Fibroblast of skin of scalp (primary cell): ENCODE measurements at places on chromosomes 3 and 15.

- DNase-seq = no peak
These were observed 7.8 kb upstream of the RFX7 start for GRCh38 chr15:56251315-56252095.

- DNase-seq = no peak
These were observed 93.7 kb upstream of the TSC22D2 start for GRCh38 chr3:150314248-150315004.

DNA sequence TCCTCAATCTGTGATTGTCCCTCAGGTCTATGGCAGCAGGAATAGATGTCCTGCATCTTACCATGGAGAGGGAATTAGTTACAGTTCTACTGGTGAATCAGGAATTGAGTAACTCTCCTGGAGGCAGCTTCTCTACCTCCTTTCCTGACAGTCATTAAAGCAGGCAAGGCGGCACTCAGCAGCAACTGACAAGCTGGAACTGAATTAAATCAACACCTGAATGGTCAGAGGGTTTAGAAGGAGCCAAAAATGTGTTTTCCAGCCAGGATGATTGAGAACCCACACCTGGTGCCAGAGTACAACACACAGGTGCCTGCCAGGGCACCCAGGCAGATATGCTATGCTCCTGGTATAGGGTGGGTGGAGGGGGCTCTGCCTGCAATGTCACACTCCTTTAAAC, 43.1 kb upstream of the TIPARP start:
- no peak for DNase-seq

- no peak for DNase-seq
These were observed 124.3 kb upstream of the EIF1B start for GRCh38 chr3:40185029-40185695.

DNA sequence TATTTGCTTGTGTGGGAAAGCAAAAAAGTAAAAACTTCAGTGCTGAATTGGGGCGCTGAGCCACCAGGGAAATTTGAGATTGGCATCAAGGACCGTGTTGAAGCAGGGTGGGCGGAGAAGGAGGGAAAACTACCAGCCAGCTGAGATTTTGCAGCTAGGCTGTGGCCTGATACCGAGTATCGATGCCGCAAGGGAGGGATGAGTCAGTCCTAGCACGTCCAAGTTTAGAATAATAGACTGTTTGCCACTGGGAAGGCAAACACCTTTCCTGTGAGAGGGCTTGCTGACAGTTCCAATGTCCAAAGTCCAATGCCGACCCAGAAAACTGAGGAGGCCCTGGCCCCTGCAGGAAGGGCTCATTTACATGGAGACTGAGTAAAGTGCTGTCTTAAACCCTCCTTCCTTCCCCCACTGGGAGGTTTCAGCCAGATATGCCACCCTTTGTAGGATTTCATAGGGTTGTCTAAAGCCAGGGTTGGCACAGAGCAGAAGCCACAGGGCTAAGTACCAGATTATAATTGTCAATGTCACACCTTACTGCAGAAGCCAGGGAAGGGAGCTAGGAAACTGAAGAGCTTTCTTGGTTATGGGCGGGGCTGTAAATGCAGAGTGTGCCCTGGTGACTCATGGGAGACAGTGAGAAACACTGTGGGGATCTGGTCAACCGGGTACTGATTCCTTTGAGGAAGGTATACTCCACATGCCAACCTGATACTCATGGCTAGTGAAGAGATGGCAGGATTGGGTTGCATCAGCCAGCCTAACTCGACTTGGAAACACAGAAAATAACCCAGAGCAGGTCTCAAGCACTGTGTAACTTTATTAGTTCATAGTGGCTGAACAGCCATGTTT, 28.4 kb upstream of the PIK3CB start:
- DNase-seq = peak; percentile 42

DNA sequence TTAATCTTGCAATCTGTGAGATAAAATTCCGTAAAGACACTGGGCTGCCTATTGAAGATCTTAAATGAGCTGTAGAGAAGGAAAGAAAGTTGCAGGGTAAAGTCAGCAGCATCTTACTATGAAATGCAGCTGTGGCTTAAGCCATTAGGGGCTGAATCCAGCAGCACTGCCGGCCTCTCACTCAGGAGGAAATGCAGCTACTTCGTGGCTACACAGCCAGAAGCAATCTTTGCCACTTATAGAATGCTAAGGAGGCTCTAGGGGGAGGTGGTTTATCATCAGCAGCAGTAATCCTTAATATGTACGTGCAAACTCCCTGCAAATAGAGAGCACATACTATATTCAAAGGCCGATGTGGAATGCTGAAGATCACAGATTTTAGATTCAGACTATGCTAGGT, 19.1 kb upstream of the MCTP2 start:
- DNase-seq = no peak

DNA sequence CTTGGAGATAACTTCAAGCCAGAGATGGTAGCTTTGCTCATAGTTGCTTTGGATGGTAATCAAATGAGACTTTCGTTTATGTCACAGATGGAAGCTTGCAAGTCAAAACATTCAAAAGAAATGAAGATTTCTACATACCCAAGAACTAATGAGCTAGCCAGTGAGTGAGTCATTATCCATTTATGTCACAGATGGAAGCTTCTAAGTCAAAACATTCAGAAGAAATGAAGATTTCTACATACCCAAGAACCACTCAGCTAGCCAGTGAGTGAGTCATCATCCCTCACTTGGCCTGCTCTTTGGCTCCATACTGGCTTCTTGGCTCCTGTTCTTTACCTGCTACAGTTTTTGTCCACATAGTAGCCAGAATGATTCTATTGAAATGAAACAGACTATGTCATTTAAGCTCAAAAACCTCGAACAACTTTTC, 559.8 kb upstream of the CBLB start:
- DNase-seq = peak; percentile 99

- DNase-seq = no peak
These were observed 144.9 kb upstream of the PLAAT1 start for GRCh38 chr3:193096076-193096475.

- DNase-seq = peak; percentile 54
These were observed 24.0 kb upstream of the C3orf70 start for GRCh38 chr3:185176750-185177359.

DNA sequence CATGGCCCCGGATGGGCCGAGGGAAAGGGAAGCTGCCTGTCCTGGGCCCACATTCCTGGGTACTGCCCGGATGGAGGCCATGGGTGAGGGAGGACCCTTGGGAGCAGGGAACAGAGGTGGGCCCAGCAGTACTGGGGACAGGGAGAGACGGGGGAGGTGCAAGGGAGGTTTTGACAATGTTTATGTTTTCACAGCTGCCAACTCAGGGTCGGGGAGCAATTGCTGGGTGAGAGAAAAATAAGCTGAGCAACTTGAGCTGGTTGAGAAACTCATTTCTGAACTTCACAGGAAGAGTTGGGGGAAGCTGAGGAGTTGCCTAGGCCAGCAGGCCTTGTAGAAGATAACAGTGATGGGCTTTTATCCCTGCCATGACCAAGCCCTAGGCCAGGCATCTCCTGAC, 11.1 kb upstream of the TSPAN3 start:
- no peak for DNase-seq

DNA sequence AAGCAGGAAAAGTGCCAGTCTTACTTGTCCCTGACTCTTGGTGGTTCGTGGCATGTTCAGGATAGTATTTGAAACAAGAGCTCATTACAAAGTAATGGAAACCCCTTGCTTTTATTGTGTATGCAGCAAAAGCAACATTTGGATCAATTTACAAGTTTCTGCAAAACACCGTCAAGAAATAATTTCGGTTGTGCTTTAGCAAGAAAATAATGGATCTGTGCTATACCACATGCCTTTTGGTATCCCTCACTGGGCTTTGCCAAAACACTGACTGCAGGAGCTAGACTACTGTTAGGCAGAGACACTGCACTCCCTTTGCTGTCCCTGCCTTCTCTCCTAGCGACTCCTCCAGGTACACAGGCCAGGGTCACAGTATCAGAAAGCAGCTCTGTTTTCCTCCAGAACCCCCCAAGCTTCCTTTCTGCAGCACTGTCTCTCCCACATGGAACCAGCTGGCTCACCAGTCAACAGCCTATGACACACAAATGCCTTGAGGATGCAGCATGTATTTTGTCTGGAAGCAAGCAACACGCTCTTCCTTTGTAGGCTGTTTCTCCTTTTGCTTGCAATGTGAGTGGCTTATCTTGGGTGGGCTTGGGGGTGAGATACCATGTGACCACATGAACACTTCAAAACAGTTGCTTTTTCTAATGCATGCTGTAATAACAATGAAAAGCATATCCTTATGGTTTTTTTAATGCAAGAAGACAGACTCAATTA, 111.4 kb downstream of the PGPEP1L start:
- peak; percentile 76 for DNase-seq

DNA sequence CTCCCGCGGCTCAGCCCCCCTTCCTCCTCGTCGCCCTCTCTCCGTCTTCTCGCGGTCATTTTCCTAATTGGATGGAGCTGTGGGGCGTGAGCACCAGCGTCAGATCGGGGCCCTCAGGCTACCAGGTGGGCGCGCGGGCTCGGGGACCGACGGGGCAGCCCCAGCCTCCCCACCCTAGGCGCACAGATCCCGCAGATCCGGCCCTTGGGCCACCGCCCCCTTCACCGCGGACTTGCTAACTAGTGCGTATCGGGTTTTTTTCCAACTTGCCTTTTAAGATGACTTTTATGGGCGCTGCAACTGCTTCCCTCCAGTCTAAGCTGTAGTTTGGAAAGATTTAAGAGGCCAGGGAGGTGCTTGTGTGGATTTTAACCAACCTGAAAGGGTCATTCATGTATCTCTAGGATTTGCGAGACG, 1.3 kb downstream of the ZNF710 start:
- peak; percentile 43 for DNase-seq

GRCh38 chr3:27311400-27311799, 57.8 kb downstream of the NEK10 start:
- peak; percentile 97 for DNase-seq

DNA sequence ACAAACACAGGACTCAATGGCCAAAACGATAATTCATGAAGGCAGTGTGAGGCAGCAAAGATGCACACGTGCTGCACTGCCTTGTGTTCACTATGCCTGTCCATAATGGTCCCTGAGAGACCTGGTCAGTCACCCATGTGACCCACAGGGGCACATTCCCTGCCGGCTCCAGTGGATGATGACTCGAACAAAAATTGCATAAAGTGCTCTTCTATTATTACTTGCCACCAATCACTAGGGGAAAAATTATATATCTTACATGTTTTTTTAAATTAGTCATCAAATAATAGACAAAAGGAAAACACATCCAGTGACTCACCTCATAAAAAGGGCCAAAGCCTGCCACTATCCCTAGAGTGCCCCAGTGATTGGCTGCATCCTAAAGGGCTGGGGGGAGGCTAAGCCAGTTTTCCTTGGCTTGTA, 47.5 kb downstream of the UBP1 start:
- peak; percentile 97 for DNase-seq

GRCh38 chr3:129249284-129250065, at the start of gene COPG1:
TSS of gene COPG1 (plus strand) at chr3:129249606. CDS start at chr3:129249710, 104 bp downstream.
- DNase-seq = peak; percentile 90

GRCh38 chr15:22933641-22934061, 46.5 kb downstream of the CYFIP1 start:
- DNase-seq = no peak

DNA sequence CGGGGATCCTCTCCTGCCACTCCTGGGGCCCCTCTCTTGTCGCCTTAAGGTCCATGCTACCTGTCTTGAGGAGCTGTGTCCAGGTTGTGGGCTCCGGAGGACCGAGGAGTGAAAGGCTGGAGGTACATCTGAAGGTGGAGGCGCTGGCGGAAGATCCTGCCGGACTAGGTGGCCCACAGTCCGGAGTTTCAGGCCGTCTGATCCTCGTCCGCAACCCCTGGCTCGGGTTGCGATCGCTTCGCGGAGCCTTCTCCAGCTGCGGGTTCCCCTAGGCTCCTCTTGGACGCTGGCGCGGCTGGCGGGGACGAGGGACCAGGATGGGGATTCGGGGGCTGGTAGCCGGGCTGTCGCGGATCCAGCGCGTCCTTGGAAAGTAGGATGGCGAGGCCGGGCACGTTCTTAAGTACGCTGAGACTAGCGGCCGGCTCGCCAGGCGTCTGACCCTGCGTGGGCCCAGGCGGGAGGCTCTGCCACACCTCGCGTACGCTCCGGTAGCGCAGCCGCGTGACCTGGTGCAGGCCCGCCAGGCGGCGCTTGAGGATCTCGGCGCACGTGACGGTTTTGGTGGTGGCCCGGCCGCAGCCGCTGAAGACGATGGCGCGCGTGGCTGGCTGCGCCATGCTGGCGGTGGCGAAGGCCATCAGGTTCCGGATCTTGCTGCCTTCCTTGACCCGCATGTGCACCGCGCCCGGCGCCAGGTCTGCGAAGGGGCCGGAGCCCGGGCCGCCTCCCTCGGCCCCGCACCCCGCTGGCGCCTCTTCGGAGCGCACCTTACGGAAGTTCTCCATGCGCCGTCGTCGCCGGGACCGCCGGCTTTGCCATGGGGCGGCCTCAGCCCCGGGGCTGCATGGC, 550 bp downstream of the RPP25 start:
- DNase-seq = peak; percentile 70

- DNase-seq = no peak
These were observed 6.0 kb downstream of the TMEM266 start for GRCh38 chr15:76065793-76066192.

- DNase-seq = no peak
These were observed 114.2 kb upstream of the UMPS start for GRCh38 chr3:124615896-124616543.

- DNase-seq = peak; percentile 12
These were observed 122.6 kb downstream of the OSBPL10 start for GRCh38 chr3:31858439-31858838.

GRCh38 chr15:70532531-70533186, 230.7 kb downstream of the UACA start:
- no peak for DNase-seq

DNA sequence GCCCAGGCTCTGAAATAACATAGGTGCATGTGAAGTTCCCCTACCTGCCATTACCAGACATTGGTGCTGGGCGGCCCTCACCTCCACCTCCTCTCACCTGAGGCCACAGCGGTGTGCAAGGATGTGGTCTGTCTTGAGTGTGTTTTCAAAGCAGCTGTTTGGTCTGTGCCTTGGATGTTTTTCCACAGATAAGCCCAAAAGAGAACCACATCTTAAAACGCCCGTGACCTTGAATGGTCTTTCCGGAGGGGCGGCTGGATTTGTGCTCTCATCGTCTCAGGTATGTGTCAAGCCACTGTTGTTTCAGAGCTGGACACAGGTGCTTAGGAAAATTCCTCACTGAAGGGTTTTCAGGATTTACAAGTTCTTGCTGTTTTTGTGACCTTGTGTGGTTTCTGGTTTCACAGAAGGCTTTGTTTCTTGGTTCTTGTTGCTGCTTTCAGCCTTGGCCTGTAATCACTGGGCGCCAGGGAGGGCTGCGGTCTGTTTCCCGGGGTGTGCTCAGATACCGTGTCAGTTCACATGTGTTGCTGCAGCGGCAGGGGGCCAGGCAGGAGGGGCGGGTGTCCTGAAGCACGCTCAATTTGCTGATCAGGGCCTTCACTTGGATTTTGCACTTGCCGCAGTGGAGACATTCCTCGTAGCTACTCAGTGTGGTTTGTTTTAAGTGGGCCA, 128.4 kb downstream of the IGF1R start:
- DNase-seq = peak; percentile 56

- peak; percentile 74 for DNase-seq
These were observed 18.9 kb upstream of the COPG1 start for GRCh38 chr3:129230311-129231019.

GRCh38 chr3:54121414-54122323, 683 bp upstream of the CACNA2D3 start:
- no peak for DNase-seq

GRCh38 chr3:65545429-65545828, 493.3 kb downstream of the MAGI1 start:
- DNase-seq = peak; percentile 70
